ENCODE measurements at places on chromosomes 1 and 21. TPM values are rescaled to one million over a fixed set of nuclear protein-coding genes. Genes with fewer than 3 reads are reported as not detected.

Gene CELSR2
- 3.6 TPM for total RNA-seq

- H3K4me1 ChIP-seq: peaks cover 3% of the 10 kb centered on the region
- no peaks in the 10 kb centered on the region for H3K36me3 ChIP-seq
- H3K27ac ChIP-seq: no peak overlapping the region
Observed at GRCh38 chr1:205541161-205541886, 36.9 kb downstream of the CDK18 start.

DNA sequence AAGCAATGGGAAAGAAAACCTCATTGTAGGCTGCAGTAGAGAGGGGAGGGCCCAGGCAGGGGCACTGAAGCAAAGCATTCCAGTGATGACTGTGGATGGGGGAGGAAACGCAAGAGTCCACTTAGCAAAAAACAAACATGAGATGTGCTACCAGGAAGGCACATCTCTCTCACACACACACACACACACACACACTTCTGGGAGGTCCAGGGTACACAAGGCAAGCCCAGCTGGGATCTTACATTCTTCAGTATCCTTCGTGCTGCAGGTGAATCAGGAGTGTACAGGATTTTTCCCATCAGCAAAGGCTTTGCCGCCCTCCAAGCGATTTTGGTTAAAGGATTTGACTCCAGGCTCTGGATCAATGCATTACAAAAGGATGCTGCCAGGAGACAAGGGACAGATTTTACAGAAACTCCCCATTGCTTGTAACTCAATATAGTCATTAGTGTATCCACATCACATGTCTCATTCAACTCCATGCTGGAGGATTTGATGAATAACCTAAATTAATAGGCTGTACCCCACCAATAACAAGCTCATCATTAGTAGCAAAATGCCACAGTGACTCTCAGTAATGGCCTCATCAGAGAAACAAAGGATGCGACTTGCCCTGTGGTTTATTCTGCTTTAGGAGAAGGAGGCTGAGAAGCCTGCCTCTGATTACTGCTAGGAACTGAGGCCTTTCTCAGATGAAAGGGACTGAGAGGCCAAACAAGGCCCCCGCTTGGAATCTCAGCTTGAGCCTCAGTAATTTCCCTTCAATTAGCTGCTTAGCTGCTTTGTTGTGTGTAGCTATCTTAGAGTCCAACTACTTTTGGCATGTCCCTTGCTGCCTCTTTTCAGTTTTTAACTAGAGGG, 41.6 kb downstream of the ABCA4 start:
- no peak for DNase-seq
- no peak overlapping the region for H3K4me3 ChIP-seq
- no peaks in the 10 kb centered on the region for H3K36me3 ChIP-seq
- H3K27me3 ChIP-seq: no peaks in the 10 kb centered on the region

DNA sequence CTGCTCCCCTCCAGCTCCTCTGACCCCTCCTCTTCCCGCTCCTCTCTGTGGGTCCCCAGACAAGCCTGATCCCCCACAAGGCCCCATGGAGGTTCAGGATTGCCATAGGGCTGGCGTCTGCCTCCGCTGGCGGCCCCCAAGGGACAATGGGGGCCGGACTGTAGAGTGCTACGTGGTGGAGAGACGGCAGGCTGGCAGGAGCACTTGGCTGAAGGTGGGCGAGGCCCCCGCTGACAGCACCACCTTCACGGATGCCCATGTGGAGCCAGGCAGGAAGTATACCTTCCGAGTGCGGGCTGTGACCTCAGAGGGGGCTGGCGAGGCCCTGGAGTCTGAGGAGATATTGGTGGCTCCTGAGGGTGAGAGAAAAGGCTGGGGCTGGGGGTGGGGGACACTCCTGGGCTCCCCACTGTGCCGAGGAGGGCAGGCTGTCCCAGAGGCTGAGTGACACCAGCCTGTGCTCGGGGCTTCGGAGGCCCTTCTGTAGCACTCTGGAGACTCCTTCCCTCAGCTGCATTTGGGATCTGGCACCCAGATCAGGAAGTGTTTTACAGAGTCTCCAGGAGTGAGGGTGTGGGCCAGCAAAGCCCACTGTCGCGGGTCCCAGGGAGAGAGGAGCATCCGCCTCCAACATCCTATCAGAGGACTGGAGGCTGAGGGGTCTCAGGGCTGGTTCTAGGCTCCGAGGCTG, 25.9 kb downstream of the IGFN1 start:
- H3K36me3 ChIP-seq: no peaks in the 10 kb centered on the region
- H3K27ac ChIP-seq: no peak overlapping the region
- no peaks in the 10 kb centered on the region for H3K4me1 ChIP-seq
- H3K27me3 ChIP-seq: no peaks in the 10 kb centered on the region

GRCh38 chr1:200242110-200243041, 167.5 kb downstream of the ZNF281 start:
- no peak for DNase-seq
- H3K4me1 ChIP-seq: no peaks in the 10 kb centered on the region

GRCh38 chr1:2556678-2557481, 709 bp downstream of the TNFRSF14 start:
- H3K4me1 ChIP-seq: peaks cover 16% of the 10 kb centered on the region
- H3K4me3 ChIP-seq: peak overlapping the region; percentile 72
- no peak for DNase-seq
- no peaks in the 10 kb centered on the region for H3K27me3 ChIP-seq
- no peaks in the 10 kb centered on the region for H3K36me3 ChIP-seq
- H3K27ac ChIP-seq: peak overlapping the region; percentile 83

Gene CTSK
- 44.0 TPM for total RNA-seq

DNA sequence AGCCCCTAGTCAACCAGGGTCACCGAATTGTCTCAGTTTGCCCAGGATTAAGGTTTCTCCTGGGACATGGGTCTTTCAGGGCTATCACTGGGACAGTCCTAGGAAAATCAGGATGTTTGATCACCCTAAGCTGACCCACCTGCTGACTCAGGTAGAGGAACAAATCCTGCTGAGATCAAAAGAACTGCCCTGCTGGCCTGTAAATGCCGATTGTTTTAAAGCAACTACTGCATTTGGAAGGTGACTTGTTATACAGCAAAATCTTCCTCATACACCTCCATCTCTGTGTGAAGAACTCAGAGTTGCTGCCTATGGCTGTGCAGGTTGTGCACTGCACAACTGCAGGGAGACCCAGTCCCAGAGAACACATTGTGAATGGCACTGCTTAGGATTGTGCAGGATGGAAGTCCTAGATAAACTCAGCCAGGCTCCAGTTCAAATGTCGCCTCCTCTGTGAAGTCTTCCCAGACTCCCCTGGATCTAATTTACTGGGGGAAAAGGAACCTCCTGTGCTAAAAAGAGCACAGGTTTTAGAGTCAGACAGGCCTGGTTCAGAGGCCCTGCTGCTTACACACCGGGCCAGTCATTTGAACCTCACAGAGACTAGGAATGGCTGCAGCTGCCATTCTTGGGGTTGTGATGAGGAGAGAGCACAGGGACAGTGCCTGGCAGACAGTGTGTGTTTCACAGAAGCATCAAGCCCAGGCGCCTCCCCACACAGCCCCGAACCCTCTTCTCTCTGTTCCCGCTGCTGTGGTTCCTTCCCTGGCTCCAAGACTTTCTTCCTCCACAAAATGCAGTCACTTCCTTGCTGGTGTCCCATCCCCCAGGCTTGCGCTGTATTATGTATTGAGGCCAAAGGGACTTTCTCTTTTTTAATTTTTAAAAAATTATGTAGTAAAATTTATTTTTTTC, 23.2 kb upstream of the LRP8 start:
- no peak overlapping the region for H3K4me3 ChIP-seq
- H3K4me1 ChIP-seq: no peaks in the 10 kb centered on the region
- H3K36me3 ChIP-seq: no peaks in the 10 kb centered on the region
- peak; percentile 22 for DNase-seq
- no peak overlapping the region for H3K27ac ChIP-seq
- H3K27me3 ChIP-seq: no peaks in the 10 kb centered on the region

DNA sequence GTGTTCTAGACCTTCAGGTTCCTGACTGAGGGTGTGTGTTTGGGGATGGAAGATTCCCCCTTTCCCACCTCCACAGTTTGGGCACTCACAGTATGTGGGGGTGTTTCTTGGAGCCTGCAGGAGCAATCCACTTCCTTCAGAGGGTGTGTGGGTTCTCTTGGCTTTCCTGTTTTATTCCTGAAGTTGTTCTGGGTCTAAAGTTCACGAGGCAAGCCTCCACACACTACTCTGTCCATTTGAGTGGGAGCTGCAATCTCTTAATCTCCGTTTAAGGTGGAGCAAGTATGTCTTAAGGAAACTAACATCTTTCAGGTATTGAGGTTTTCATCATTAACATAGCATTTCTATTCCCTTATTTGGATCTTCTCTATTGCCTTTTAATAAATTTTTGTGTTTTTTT, 141.8 kb downstream of the TENT5C start:
- no peak for DNase-seq
- H3K4me1 ChIP-seq: no peaks in the 10 kb centered on the region
- no peaks in the 10 kb centered on the region for H3K36me3 ChIP-seq
- no peaks in the 10 kb centered on the region for H3K27me3 ChIP-seq
